ENCODE measurements at places on chromosomes 16 and 17.

GRCh38 chr17:50312308-50312707 lies 33.6 kb upstream of the XYLT2 start:
- no peak for DNase-seq

GRCh38 chr17:66400698-66401097 lies 98.3 kb downstream of the PRKCA start:
- DNase-seq, result no peak

DNA sequence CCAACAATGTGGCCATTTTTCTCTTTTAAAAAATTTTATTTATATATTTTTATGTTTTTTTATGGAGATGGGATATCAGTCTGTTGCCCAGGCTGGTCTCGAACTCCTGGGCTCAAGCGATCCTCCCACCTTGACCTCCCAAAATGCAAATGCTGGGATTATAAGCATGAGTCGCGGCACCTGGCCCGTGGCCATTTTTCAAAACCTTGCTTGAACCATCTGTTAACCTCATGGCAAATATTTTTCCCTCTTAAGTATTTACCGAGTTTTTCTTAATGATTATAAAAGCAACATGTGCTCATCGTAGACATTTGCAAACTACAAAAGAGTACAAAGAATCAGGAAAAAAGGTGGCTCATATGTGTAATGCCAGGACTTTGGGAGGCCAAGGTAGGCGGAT lies 127.6 kb downstream of the ABCC6 start:
- DNase-seq, result no peak

DNA sequence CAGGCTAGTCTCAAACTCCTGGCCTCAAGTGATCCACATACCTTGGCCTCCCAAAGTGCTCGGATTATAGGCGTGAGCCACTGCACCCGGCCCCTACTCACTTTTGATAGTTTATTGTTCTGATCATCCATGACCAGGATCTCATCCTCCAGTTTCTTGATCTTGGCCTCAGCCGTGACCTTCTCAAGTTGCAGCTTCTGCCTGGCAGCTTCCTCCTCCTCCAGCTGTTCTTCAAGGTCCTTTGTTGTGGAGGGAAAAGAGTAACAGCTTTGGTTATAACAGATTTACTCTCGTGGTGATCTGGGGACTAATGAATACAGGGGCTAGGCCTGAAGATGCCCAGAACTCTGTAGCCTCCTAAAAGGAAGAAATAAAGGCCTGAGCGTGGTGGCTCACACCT lies 89.9 kb downstream of the NDE1 start:
- DNase-seq, result no peak

DNA sequence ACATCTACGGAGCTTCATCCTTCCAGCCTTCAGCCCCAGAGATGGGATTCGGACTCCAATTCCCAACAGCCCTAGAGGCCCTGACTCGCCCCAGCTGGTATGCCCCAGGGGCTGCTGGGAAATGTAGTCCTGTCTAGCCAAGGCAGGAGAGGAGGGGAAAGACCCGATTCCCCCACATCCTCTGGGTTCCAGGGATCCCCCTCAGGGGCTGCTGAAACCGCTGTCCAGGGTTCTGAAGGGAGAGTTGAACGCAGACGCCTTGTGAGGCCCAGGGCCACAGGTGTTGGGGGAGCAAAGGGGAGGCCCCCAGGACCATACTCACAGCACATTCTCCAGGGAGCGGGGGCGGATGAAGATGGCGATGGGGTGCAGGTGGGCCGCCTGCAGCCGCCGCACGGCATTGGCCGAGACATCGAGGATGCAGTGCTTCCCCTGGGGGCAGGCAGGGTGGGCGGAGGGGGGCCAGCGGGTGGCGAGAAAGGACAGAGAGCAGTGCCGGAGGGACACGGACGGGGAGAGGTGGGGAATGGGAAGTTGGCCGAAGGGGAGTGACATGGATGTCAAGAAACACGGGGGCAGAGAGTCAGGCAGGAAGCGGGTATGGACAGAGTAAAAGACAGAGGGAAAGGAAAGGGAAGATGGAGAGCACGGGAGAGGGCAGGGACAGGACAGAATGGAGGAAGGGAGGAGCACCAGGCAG lies 12.6 kb upstream of the ASGR1 start:
- no peak for DNase-seq
